ENCODE measurements at places on chromosomes 16 and 17.

DNA sequence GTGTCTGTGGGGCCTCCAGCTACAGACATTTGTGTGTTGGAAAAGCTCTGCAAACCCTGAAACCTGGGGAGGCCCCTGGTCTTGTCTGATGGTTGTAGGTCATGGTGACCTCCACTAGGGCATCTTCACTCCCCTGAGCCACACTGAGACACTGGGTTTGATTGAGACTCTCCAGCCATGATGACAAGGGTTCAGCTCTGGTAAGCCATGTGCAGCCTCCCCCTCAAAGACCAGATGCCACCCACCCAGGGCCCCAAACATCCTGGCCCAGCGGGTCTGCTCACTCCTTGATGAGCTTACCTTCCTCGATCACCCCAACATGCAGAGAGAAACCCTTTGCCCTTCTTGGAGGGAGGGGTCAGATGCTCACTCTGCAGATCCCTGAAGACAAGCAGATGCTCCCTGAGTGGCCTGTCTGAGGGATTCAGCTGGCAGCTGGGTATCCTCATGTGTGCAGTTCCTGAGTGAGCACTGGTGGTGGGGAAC lies 101.6 kb downstream of the METRNL start:
- DNase-seq = no peak

DNA sequence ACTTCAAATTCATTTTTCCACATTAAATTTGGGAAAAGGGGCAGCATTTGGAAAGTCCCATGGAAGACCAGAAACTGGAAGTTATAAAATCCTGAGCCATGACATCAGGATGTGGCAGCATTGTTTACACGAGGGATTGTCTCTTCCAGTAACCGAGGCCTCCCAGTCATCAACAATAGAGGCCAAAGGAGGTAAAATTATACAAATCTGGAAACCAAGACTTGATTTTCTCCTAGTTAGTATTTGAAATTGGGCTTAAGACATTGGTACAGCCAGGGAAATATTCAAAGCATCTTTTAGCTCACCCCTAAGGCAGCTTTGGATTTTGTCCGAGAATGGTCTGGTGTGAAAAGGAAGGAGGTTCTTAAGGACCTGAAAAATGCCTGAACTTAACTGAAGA lies 251.6 kb upstream of the FOXF1 start:
- no peak for DNase-seq

- DNase-seq = no peak
Observed at GRCh38 chr17:43768943-43769342, 9.8 kb downstream of the DUSP3 start.

GRCh38 chr16:84327926-84328505 lies 33.3 kb downstream of the WFDC1 start:
- no peak for DNase-seq

DNA sequence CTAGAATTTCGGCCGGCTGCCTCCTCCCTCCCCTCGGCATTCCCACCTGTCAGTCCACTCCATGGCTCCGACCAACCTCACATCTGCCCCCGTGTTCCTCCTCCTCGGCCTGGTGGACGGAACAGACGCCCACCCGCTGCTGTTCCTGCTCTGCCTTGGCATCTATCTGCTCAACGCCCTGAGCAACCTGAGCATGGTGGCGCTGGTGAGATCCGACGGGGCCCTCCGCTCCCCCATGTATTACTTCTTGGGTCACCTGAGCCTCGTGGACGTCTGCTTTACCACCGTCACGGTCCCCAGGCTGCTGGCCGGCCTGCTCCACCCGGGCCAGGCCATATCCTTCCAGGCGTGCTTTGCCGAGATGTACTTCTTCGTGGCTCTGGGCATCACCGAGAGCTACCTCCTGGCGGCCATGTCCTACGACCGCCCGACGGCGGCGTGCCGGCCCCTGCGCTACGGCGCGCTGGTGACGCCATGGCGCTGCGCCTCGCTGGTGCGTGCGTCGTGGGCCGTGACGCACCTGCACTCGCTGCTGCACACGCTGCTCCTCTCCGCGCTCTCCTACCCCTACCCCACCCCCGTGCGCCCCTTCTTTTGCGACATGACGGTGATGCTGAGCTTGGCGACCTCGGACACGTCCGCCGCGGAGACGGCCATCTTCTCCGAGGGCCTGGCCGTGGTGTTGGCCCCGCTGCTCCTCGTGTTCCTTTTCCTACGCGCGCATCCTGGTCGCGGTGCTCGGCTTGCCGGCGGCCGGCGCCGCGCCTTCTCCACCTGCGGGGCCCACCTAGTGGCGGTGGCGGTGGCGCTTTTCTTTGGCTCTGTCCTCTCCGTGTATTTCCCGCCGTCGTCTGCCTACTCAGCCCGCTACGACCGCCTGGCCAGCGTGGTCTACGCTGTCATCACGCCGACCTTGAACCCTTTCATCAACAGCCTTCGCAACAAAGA lies at the start of gene OR3A2:
Gene OR3A2 (minus strand): TSS at position 440 of the 948 bp plus-strand sequence.
- DNase-seq = peak; percentile 14

DNA sequence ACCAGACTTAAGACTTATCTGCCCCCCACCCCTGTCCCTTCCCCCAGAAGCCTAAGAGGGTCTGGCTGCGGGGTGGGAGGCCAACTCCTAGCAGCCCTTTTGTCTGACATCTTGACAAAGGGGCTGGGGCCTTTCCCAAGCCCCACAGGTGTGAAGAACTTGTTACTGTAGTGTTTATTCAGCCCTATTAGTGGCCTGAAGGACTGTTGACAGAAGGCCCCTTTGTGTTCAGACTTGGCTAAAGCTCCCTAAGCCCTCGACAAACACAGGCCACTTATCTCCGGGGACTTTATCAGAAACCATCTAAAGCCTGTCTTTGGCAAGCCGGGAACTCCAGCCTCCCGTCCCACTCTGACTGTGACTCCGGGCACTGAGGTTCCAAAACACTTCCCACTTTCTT lies 129.8 kb downstream of the NTN1 start:
- DNase-seq = no peak

GRCh38 chr17:61203671-61204131 lies 195.9 kb upstream of the TBX2 start:
- DNase-seq = no peak

GRCh38 chr17:4673169-4673568 lies 30.8 kb downstream of the PELP1 start:
- DNase-seq = no peak

DNA sequence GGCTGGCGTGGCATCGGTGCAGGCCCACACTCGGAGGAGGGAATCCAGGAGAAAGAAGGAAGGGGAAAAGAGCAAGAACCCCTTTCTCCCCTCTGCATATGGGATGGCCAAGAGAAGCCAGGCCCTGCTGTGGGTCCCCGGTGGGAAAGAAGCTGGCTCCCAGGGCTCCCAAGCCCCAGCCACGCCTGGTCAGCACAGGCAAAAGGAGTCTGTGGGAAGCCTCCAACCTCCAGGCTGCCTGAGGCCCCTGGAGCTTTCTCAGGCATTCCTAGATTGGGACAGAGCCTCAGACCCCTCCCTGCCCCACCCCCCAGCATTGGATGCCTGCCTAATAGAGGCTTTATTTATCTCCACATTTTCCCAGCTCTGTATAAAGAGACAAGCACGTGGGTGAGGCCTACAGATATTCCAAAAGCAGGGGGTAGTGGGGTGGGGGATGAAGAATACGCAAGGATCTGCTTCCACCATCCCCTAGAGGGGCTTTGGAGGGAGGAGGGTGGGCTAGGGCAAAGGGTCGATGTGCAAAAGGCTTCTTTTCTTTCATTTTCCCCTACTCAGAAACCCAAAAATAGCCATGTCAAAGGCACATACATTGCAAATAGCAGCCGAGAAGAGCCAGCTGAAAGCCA lies 56.4 kb downstream of the MPRIP start:
- DNase-seq = no peak

GRCh38 chr16:83968891-83969649 lies 1.0 kb downstream of the NECAB2 start:
- no peak for DNase-seq

GRCh38 chr16:65579050-65579449 lies 457.2 kb upstream of the CDH11 start:
- DNase-seq = no peak

GRCh38 chr16:9847146-9847545 lies 335.1 kb downstream of the GRIN2A start:
- no peak for DNase-seq

GRCh38 chr17:78527345-78527744 lies 49.9 kb downstream of the DNAH17 start:
- no peak for DNase-seq

DNA sequence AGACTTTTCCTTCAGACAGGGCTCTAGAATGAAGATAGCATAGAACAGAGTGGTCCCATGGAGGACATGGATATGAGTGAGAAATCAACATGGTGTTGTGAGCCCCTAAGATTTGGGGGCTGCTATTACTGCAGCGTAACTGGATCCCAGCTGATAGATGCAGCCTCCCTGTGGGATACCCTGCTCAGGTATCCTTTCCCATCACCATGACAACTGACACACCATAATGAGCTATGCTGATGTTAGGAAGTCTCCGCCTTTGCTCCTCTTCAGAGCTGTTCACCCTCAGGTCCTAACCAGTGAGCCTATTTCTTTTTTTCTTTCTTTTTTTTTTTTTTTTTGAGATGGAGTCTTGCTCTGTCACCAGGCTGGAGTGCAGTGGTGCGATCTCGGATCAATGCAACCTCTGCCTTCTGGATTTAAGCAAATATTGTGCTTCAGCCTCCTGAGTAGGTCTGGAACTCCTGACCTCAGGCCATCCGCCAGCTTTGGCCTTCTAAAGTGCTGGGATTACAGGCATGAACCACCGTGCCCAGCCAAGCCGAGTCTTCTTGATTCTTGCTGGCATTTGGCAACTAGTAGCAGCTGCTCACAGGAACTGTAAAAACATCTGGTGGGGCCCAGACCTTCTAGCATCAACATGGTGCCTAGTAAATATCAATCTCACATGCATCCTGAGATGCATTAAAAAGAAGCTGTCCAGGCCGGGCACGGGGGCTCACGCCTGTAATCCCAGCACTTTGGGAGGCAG lies 17.1 kb downstream of the STX4 start:
- no peak for DNase-seq

- no peak for DNase-seq
Observed at GRCh38 chr16:52786091-52786490, 239.1 kb upstream of the TOX3 start.

DNA sequence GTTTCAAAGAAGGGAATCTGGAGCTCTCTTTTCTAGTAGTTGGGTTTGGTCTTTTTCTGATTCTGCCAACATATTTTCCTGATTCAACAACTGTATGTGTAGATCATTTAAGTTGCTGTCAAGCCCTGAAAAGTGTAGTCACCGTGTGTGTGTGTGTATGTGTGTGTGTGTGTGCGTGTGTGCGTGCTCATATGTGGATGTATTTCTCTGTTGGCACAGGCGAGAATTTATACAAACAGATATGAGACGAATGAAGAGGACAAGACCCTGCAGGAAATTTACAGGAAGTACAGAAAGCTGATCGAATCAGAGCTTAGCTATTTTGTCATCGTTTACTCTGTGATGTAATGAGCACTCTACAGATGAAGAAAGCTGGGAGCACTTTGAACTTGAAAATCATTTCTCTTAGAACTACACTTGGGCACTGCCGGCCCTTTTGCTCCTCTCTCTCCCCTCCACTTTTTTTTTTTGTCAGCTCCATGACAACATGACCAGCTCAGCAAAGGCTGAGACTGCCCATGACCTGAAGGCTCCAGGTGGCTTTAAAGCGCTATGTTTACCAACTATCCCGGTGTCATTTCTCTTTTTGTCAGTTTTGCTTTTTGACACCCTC lies 11.2 kb downstream of the FBXO39 start:
- no peak for DNase-seq

- peak; percentile 23 for DNase-seq
Observed at GRCh38 chr17:39026980-39027451, 59.8 kb upstream of the FBXO47 start.

DNA sequence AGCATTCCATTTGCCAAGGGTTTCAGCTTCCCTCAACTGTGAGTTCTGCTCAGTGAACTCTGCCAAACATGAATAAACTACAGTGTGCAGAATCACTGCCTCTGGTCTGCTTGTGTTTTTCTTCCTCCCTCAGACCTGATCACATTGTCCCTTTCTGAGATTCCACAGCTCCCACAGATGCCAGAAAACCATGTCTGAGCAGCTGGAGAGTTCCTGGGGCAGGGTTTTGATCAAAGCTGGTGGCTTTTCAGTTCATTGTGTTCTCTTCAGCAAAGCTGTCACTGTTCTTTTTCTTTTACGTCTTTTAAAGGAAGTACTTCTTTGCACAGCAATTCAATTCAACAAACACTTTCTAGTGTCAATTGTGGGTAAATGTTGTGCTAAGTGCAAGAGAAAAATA lies 555.8 kb downstream of the RBFOX1 start:
- DNase-seq = no peak

- DNase-seq = no peak
Observed at GRCh38 chr17:73722165-73722564, 77.9 kb upstream of the SDK2 start.

DNA sequence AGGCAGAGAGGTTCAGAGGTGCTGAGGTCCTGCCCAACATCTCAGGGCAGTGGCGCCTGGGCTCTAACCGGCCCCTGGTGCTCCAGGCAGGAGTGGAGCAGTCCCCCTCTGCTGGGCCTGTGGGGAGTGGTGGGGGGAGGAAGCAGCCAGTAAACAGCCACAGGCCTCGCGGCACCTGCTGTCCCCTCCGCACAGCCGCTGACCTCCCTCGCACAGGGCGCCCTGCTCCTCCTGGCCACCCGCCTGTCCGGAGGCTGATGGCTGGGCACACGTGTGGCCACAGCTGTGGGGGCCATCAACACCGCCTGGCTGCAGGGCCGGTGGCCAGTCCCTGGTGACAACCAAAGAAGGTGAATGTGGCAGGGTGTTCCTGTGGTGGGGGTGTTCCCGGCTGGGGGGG lies 36.8 kb upstream of the PABPN1L start:
- no peak for DNase-seq

- no peak for DNase-seq
Observed at GRCh38 chr17:58432806-58433573, 15.7 kb upstream of the RNF43 start.

GRCh38 chr16:84414789-84415326 lies 46.5 kb downstream of the ATP2C2 start:
- DNase-seq = no peak

DNA sequence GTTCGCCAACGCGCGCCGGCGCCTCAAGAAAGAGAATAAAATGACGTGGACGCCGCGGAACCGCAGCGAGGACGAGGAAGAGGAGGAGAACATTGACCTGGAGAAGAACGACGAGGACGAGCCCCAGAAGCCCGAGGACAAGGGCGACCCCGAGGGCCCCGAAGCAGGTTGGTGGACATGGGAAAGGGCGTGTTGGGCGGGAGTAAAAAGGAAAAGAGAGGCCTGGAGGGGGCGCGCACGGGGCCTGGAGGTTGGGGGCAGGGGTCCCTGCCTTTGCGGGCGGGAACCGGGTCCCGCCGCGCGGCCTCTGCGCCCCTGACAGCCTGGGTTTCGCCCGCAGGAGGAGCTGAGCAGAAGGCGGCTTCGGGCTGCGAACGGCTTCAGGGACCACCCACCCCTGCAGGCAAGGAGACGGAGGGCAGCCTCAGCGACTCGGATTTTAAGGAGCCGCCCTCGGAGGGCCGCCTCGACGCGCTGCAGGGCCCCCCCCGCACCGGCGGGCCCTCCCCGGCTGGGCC lies 2.1 kb downstream of the IRX5 start:
- no peak for DNase-seq

DNA sequence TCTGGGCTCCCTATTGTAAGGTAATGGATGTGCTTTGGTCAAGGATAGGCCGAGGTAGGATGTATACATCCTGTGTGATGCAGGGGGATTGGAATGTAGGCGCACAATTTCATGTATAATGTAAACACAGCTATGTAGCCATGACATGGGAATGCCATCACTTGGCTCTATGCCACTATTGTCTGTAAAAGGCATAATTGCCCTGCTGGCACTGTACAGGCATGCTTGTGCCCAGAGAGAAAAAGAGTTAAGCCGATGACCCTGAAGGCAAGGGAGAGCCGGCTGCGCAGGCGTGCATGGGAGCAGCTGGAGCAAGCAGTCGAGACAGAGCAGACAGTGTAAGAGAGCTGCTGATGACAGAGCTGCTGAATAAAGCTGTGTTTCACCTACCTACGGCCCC lies 212.5 kb upstream of the CPHXL start:
- no peak for DNase-seq
